ENCODE measurements at places on chromosomes 11 and 22. TPM values are rescaled to one million over a fixed set of nuclear protein-coding genes. Genes with fewer than 3 reads are reported as not detected.
A peak's percentile ranks its signal among the peaks of the same experiment; 100 is the strongest.

DNA sequence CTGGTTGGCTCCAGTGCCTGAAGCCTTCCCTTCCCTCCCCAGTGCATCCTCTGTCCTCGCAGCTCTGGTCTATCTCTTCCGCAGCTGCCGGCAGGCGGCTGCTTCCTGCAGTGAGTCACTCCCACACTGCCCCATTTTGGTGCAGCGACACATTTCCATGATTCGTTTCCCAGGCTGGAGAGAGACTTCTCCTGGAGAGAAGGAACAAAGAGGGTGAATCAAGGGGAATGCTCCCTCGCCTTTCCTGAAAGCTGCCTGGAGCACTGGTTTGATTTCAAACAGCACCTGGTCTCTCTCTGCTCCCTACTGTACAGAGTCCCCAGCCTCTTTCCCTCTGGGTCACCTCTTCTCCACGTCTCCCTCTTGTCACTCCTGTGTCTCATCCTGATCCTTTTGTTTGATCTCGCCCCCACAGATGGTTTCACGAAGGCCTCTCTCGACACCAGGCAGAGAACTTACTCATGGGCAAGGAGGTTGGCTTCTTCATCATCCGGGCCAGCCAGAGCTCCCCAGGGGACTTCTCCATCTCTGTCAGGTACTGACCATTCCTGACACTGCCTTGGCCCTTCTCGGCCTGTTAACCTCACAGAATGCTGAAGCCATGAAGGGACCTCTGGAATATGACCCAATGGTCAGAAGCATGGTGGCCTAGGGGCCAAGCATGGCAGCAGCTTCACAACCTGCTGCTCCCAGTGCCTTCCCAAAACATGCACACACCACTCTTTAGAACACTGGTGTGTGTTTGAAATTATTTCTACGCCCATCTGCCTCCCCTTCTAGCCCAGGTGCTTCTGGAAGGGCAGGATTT, at the start of gene TMA7B:
Gene TMA7B, plus strand, starts transcription at position 758 of the 808 bp plus-strand sequence. CDS start 3,978 bp downstream, outside the sequence.
- DNase-seq = peak; percentile 49

Gene TRPC6
- total RNA-seq = not detected

Gene TRPM5
- not detected for total RNA-seq

DNA sequence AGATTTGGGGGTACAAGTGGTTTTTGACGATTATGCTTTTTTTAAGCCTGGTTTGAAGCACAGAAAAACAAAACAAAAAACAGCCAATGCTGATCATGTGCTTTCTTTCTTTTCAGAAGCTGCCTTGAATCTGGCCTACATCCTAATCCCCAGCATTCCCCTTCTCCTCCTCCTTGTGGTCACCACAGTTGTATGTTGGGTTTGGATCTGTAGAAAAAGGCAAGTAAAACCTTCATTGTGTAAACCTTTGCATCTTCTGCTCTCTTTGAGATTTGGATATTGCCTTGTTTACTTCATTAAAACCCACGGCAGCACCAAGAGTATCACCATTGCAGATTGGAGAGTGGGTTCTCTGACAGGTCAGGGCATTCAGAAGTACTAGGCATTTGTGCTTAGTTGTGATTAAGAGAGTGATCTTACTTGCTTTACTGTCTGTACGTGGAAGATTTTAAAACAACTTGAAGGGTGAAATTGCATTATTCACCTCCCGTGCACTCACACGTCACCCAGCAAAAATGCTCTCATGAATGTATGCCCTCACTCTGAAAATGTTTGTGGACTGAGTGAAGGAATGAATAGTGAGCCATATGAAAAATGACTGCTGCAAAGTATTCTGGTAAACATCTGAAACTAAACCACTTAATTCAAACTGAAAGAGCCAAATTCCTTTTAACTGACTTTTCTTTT, 17.0 kb downstream of the LAYN start:
- peak; percentile 91 for DNase-seq

- no peak for DNase-seq
These were observed 37.5 kb upstream of the RTL6 start for GRCh38 chr22:44535362-44536095.

- no peak for DNase-seq
These were observed 20.7 kb upstream of the MTMR2 start for GRCh38 chr11:95944623-95945022.

- no peak for DNase-seq
These were observed 59.8 kb upstream of the CD5 start for GRCh38 chr11:61042537-61042936.

- DNase-seq = no peak
These were observed 5.3 kb downstream of the KCNE3 start for GRCh38 chr11:74462009-74462408.

GRCh38 chr22:44685384-44686056, 16.5 kb upstream of the PRR5 start:
- DNase-seq = peak; percentile 46

Gene MMP1
- total RNA-seq = 19.7 TPM

GRCh38 chr11:1844221-1845094, 5.7 kb downstream of the TNNI2 start:
- no peak for DNase-seq

GRCh38 chr11:114812733-114813132, 134.4 kb downstream of the NXPE2 start:
- no peak for DNase-seq

DNA sequence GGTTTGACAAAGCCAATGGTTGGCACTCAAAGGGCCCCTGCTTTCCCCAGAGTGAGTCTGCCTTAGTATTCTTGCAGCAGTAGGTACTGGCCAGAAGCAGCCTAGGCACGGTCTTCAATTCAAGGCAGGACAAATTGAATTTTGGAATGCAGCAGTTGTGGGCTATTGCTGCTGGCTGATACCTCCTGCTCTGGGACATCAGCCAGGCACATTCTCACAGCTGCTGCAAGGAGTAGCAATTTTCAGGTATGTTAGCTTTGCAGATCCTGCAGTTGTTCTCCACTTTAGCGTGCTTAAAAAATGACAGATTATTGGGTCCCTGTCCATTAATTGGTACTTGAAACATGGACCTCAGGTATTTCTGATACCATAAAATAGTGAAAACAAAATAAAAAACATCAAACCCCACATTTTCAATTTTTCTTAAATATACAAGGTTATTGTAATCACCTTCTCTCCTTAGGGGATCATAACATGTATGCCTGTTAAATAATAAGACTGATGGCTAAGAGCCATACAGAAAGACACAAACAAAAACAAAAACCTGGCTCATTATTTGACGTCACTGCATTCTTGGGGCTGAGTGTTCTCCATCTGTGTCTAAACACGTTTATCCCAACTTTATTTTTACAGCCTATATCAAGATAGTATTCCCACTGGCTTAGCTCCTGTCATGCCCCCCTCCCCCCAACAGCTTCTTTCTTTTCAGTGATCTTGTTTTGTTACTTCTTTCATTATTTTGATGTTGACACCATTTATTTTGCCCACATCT, 85.1 kb upstream of the CARD18 start:
- no peak for DNase-seq

- no peak for DNase-seq
These were observed 176.2 kb downstream of the KIF18A start for GRCh38 chr11:27931770-27932169.

Gene C11orf87
- not detected for total RNA-seq

- DNase-seq = no peak
These were observed at the start of gene CALCB for GRCh38 chr11:15073361-15074205. Gene CALCB (plus strand): TSS chr11:15073593. CDS start chr11:15074719, 1,126 bp downstream.

Gene PPP2R5B
- total RNA-seq = 19.6 TPM

GRCh38 chr22:45082795-45083194, 73.0 kb upstream of the PHF21B start:
- no peak for DNase-seq

Gene PRRG4
- 3.1 TPM for total RNA-seq

- no peak for DNase-seq
These were observed 90.0 kb downstream of the INSC start for GRCh38 chr11:15204711-15205110.

GRCh38 chr11:65424205-65425104, 1.9 kb downstream of the NEAT1 start:
- DNase-seq = peak; percentile 63

Gene TXN2
- 9.9 TPM for total RNA-seq

Gene CCDC87
- 0.31 TPM for total RNA-seq

- DNase-seq = no peak
These were observed 20.9 kb downstream of the SVIP start for GRCh38 chr11:22808571-22809197.

Gene SDF2L1
- 16.6 TPM for total RNA-seq
